CD8-positive, alpha-beta memory T cell (primary cell): ENCODE measurements at places on chromosomes 5 and 9. TPM values are rescaled to one million over a fixed set of nuclear protein-coding genes. Genes with fewer than 3 reads are reported as not detected.

The OR1L4 gene
- polyA plus RNA-seq = not detected

The ADRA1B gene
- not detected for polyA plus RNA-seq

The SLC6A18 gene
- not detected for polyA plus RNA-seq

The CARD9 gene
- polyA plus RNA-seq = not detected

The SIGMAR1 gene
- 95.4 TPM for polyA plus RNA-seq

The TMEM171 gene
- 14.1 TPM for polyA plus RNA-seq

The PHYHD1 gene
- 0.64 TPM for polyA plus RNA-seq
